Naive B cell (primary cell): ENCODE measurements at places on chromosomes 3 and 15. TPM values are rescaled to one million over a fixed set of nuclear protein-coding genes. Genes with fewer than 3 reads are reported as not detected.

The SLC2A2 gene
- polyA plus RNA-seq = not detected

The HRG gene
- not detected for polyA plus RNA-seq

The COL6A6 gene
- polyA plus RNA-seq = 0.04 TPM

GRCh38 chr15:69532066-69532465, 79.4 kb downstream of the RPLP1 start:
- no peak for DNase-seq
- H3K4me3 ChIP-seq = no peak overlapping the region
- no peak overlapping the region for H3K27ac ChIP-seq
- H3K4me1 ChIP-seq = no peaks in the 10 kb centered on the region
- no peaks in the 10 kb centered on the region for H3K36me3 ChIP-seq
- peaks cover 3% of the 10 kb centered on the region for H3K27me3 ChIP-seq

DNA sequence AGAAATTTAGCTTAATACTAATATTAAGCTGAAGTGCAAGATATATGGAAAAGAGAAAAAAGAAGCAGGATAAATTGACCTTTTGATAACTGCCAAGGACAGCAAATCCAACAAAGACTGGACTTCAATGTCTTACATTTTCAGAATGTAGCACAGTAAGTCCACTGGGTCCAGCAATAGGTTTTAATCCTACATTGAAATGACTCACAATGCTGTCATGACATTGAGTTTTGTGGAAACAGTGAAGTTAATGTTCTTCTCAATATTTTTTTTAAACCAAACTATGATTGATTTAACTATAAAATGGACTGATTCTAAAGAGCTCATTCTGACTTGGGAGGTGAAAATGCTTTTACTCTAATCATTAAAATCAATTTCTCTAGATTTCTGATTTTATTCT, 166.6 kb upstream of the ZNF717 start:
- H3K4me1 ChIP-seq = no peaks in the 10 kb centered on the region
- H3K4me3 ChIP-seq = no peak overlapping the region
- H3K36me3 ChIP-seq = no peaks in the 10 kb centered on the region
- no peak overlapping the region for H3K27ac ChIP-seq

GRCh38 chr3:171044835-171045793, 18.6 kb upstream of the SLC2A2 start:
- H3K4me1 ChIP-seq = no peaks in the 10 kb centered on the region
- H3K36me3 ChIP-seq = no peaks in the 10 kb centered on the region
- no peak overlapping the region for H3K4me3 ChIP-seq
